ENCODE measurements at places on chromosomes 5 and 9.

- DNase-seq = no peak
Observed at GRCh38 chr5:140358738-140359310, 1.2 kb upstream of the SLC4A9 start.

DNA sequence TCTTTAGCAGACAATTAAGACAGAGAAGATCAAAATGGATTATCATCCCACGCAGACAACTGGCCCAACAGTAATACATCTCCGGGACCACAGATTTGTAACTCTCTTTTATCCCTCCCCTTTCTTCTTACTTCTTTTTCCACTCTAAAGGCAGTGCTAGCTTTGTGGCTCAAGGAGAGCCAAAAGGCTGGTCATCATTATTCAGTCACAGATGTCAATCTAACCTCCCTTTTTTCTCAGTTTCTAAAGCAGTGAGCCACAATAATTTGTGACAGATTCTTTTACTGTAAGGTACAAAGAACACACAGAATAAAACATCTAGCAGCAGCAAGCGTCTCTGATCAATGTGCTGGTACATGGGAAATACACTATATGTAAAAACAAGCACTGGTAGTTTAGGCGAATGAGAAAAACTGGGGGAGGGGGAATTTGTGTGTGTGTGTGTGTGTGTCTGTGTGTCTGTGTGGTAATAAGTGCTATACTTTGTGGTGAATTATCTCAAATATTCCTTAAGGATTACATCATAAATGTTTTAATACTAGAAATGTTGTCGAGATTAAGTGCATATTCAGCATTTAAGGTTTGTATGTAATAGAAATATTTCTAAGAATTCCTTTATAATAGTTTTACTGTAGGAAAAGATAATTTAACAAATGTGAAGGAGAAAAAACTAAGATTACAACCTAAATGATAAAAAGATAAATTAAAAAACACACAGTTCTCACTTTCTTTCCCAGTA is 140.2 kb downstream of the DENND1A start:
- no peak for DNase-seq

DNA sequence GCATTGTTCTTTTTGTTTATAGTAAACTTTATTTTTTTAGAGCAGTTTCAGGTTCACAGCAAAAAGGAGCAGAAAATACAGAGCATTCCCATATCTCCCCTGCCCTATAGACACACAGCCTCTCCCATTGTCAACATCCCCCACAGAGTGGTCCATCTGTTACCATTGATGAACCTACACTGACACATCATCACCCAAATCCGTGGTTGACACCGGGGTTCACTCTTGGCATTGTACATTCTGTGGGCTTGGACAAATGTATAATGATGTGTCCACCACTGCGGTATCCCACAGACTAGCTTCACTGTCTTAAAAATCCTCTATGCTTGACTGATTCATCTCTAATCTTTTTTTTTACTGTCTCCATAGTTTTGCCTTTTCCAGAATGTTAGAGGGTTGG is 120.7 kb upstream of the SPATA31C2 start:
- DNase-seq = no peak

- DNase-seq = no peak
Observed at GRCh38 chr5:17396247-17396646, 101.8 kb upstream of the TAF11L2 start.

GRCh38 chr5:134184155-134185135 is 7.7 kb upstream of the SKP1 start:
- no peak for DNase-seq

- no peak for DNase-seq
Observed at GRCh38 chr9:100437860-100438805, 11.2 kb downstream of the MSANTD3 start.

- no peak for DNase-seq
Observed at GRCh38 chr9:97411440-97411788, 482 bp upstream of the TDRD7 start.

GRCh38 chr5:169944115-169944514 is 36.2 kb downstream of the INSYN2B start:
- DNase-seq = no peak

GRCh38 chr5:113157886-113158285 is 181.3 kb downstream of the DCP2 start:
- no peak for DNase-seq

- no peak for DNase-seq
Observed at GRCh38 chr9:33105959-33106358, 29.5 kb upstream of the SMU1 start.

- no peak for DNase-seq
Observed at GRCh38 chr9:26833792-26834191, 58.8 kb downstream of the CAAP1 start.

- DNase-seq = no peak
Observed at GRCh38 chr9:134833294-134833880, 47.2 kb upstream of the FCN2 start.

DNA sequence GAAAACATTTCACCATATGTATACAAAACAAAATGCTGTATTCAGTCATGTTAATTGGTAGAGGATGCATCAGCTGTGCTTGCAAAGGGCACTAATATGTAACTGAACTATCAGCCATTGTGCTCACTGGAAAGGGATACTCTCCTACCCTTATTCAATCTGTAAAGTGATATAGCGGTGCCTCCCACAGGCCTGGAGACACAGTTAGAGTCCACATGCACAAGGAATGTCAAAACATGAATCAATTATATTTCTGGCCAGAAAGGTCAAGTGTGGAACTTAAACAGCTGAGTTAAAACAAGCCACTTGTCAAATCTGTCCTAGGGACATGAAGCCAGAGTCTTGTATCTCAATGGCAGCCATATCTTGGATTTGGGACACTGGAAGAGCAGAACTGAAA is 71.2 kb upstream of the IZUMO3 start:
- DNase-seq = no peak

DNA sequence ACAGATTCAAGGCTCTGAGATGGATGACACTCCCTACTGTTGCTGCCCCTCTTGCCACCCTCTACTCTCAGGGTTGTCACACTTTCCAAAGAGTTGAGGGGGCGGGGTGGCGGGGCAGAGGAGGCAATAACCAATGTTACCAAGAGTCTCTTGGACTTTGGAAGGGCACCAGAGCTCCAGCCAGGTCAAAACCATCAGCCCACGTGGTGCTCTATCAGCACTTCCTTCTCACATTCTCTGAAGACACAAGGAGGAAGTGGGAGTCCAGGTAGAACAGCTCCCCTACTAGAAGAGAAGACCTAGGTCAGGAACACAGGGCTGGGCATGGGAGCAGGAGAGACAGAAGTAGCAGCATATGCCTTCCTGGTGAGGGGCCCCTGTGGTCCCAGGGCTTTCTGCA is 33.0 kb upstream of the PIK3R1 start:
- DNase-seq = no peak

GRCh38 chr5:147413266-147413665 is 96.6 kb downstream of the DPYSL3 start:
- no peak for DNase-seq

GRCh38 chr5:132050661-132051552 is 9.5 kb upstream of the IL3 start:
- DNase-seq = no peak

DNA sequence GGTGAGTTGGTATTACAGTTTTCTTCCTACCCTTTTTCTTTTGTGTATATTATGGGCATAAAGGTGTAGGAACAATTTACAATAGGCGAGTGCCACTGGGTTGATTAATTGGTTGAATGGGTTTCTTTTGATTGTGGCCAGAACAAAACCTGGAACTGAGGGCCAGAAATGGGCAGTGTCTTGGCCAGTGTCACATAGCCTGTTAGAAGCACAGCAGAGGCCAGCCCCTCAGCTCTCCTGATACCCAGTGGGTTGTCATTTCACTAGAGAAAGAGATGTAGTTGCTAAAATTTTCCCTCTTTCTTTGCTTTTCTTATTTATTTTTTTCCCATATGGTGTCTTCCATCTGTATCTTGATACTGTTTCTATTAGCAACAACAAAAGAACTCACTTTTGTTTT is 38.8 kb upstream of the SEMA6A start:
- DNase-seq = no peak

DNA sequence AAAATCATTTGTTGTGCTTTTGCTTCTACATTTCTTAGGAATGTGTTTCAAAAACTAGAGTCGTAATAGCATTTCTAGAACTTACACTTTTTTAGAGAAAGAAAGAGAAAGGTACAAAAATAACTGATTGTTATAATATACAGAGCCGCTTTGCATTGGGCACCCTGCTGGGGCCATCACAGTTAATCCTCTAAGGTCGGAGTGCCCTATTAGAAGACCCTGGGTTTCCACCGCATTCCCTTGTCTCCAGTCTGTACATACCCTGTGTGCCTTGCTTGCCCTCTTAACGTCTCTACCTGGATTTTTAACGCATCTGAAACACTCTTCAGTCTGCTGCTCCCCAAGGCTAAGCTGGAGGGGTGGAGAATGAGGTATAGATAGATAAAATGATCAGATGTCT is 1.3 kb downstream of the MARVELD2 start:
- DNase-seq = no peak

DNA sequence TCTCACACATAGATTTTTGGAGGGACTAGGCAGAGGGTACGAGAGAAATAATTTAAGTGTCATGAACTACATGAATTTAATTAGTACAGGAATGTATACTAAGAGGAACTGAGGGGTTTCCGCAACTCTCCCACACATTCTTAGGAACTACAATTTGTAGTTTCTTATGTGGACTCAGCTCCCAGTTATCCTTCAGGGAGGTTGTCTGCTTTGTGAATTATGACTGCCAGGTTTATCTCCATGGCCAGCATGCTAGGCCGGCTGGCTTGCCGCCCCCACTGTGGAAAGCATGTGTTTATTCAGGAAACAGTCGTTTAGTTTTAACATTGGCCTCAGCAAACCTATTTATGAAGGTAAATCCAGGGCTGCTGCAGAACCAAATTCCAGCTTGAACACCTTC is 415.0 kb downstream of the KCTD16 start:
- DNase-seq = no peak

GRCh38 chr5:167786871-167787578 is 504.4 kb upstream of the WWC1 start:
- no peak for DNase-seq

- no peak for DNase-seq
Observed at GRCh38 chr9:133581011-133581410, 28.2 kb downstream of the FAM163B start.

DNA sequence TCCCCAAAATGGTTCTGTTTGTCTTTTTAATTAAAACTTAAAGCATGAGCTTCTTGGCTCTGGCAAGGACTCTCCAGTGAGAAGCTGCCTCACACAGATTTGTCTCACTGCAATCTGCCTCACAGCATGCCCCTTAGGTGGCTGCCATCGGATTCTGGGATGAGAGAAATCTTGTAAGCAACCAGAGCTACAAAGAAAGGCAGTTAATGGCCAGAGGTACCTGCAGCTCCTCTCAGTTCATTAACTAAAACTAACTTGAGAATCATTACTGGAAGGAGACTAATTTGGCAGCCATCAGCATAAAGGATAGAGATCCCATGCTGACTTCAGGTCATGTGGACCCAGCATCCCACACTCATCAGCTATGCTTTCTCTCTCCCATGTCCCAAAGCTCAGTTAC is 220.6 kb upstream of the DMAC1 start:
- DNase-seq = no peak

- no peak for DNase-seq
Observed at GRCh38 chr5:146527785-146528184, 11.8 kb upstream of the GPR151 start.

GRCh38 chr5:342501-343460 is 21.3 kb downstream of the AHRR start:
- DNase-seq = no peak

DNA sequence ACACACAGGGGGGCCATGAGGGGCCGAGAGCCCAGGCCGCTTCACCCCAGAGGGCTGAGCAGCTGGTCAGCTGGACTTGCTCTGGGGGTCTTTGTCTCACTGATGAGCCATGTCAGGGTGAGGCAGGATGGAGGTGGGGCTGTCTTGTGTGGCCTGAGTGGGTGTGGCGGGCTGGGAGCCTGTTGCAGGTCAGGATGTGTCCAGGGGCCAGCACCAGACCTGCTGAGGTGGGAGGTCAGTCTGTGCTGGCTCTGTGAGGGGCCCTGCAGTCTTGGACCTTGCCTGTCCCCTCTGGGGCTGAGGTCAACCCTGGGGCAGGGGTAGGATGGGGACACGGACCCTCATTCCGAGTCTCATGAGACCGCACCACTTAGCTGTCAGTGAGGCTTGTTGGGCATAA is 56.9 kb downstream of the RXRA start:
- no peak for DNase-seq

DNA sequence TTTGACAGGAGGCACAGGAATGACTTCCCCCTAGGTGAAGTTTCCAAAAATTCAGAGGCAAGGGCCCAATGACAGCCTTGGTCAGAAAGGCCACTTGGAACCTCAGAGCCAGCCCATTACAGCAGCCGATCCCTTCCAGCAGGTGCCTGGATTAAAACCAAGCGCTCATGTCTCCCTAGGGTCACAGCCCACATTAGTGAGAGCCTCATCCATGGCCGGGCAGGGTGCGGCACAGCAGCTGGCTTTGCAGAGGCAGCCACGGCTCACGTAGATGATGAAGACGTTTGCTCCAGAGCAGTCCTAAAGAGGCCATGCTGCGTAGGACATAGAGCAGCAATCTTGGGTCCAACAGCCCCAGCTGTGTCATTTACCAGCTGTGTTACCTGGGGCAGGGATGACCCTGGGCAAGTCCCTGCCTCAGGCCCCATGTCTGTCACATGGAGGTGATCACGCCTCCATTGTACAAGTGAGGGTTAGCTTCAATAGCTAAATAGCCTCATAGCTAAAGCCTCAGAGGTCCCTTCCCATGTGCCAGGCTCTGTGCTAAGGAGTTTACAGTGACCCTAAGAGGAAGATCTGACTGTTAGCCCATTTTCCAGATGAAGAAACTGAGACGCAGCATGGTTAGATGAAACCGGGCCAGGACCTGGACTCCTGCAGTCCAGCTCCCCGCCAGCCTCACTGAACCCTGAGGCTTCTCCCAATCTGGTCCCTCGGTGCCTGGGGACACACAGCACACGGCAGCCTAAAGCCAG is 39.2 kb downstream of the NEK6 start:
- no peak for DNase-seq

- DNase-seq = no peak
Observed at GRCh38 chr5:133744051-133744959, 132.0 kb upstream of the FSTL4 start.

DNA sequence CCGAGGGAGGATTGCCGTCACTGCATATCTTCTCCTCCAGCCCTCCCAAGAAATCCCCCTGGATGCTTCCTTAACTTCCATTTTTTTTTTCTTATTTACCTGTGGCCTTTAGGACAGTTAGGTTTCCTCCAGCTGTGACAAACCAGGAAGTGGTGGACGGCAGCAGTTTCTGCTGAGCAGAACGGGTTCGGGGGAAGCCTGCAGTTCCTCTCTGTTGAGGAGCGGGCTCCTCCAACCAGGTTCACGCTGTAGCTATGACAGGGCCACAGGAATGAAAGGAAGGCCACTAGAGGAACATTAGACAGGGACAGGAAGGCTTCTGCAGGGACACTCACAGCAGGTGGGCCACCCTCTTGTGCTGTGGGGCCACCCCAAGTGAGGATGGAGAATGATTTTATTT is 76.7 kb upstream of the SYK start:
- DNase-seq = no peak

- no peak for DNase-seq
Observed at GRCh38 chr5:107341376-107342084, 329.2 kb downstream of the EFNA5 start.

All from cortex of kidney (tissue), 1 donor.